Peyer's patch (tissue), 4 donors: ENCODE measurements at places on chromosomes 7 and 10. TPM values are rescaled to one million over a fixed set of nuclear protein-coding genes. Genes with fewer than 3 reads are reported as not detected.

Gene PALD1
- total RNA-seq: 1.2 TPM

DNA sequence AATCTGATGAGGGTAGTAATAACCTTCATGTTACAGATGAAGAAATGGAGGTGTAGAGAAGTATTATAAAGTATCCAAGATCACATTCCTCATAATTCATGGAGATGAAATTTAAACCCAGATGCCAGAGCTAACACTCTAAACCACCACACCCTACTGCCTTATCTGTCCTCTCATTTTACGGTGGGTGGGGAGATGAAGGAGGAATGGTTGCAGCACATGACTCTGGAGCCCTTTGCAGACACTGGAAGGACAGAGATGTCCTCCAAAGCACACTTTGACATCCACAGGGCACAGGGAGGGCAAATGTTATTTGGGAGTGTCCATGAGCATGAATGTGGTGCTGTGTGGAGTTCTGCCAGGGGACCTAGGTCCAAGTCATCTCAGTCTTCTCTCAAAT is 1.1 kb downstream of the PLEKHS1 start:
- peak; percentile 54 for DNase-seq

Gene ADAM8
- total RNA-seq: 5.4 TPM

GRCh38 chr10:27949528-27950241 is 49.2 kb downstream of the ODAD2 start:
- no peak for DNase-seq

Gene MYH16
- not detected for total RNA-seq

- no peak for DNase-seq
Observed at GRCh38 chr7:8343556-8343955, 81.6 kb upstream of the ICA1 start.

Gene PDCD11
- 19.0 TPM for total RNA-seq

GRCh38 chr10:63145782-63146181 is 12.7 kb downstream of the NRBF2 start:
- no peak for DNase-seq

Gene VSTM4
- 4.2 TPM for total RNA-seq

GRCh38 chr10:3898821-3899220 is 113.8 kb upstream of the KLF6 start:
- DNase-seq: no peak

DNA sequence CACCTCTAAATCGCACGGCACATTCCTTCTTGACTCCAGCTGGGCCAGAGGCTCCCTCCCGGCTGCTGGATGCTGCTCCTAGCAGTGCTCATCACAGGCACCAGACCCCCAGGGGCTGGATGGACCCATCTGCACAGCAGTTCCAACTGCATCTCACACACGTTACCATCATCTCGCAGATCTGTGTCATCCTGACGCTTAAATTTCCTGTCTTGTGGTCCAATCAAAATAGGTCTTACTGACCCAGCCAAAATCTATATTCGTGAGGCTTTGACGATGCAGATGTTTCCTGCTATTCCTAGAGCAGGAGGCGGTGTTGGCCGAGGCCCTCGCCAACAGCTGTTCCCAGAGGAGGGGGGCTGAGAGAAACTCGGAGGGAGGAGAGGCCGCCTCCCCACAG is 108.0 kb downstream of the MKI67 start:
- no peak for DNase-seq

Gene ARMH3
- 29.2 TPM for total RNA-seq

DNA sequence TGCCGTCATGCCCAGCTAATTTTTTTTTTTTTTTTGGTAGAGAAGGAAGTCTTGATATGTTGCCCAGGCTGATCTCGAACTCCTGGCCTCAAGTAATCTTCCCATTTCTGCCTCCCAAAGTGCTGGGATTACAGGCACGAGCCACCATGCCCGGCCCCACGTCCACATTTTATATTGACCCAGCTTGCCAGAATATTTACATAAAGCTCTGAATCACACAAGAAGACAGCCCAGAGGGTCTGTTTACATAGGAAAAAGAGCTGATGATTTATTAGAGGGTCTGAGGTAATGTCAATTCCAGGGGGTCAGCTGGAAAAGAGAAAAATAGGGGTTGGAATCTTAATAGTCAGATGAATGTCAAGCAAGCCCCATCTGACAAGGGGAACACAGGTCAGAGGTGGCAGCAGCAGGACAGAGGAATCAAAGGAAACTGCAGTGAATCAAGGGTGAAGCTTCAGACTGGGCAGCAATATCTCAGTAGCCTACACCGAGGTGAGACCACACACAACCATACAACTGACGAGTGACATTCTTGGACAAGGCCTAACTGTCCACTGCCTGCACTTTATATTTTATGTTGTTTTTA is 15.8 kb upstream of the SLF2 start:
- DNase-seq: no peak

DNA sequence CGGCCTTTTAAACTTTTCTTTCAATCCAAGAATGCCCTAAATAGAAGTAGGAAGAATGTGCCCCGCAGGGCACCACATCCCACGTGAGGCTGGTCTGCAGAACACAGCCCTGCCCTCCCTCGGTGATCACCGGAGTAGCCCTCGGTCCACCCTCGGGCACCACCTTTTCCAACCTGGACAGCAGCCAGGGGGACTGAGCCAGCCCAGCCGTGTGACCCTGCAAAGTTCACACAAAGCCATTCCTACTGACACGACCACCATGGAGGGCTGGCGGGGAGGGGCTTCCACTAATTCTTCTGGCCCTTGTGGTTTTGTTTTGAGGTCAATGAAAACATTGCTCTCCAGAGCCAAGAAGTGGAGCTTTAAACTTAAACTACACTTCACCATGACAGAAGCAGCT is 132.2 kb downstream of the TCERG1L start:
- DNase-seq: no peak

DNA sequence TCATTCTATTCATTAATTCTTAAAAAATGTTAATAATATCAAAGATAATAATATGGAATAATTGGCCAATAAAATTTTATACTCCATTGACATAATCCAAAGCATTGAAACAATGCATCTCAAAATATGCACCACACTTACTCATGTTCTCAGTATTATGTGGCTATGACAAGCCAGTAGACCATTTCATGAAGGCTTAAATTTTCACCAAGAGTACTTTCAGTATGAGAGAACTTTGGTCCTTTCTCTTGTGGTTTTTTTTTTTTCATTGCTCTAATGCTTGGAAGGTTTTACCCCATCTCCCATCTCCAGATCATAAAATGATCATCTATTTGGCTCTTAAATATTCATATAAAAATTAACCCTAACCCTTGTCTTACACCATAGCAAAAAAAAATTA is 45.5 kb upstream of the TMEM140 start:
- DNase-seq: no peak
